ENCODE measurements at places on chromosomes 13 and 19.

- DNase-seq = no peak
These were observed 70.9 kb downstream of the DOCK9 start for GRCh38 chr13:98906746-98907502.

DNA sequence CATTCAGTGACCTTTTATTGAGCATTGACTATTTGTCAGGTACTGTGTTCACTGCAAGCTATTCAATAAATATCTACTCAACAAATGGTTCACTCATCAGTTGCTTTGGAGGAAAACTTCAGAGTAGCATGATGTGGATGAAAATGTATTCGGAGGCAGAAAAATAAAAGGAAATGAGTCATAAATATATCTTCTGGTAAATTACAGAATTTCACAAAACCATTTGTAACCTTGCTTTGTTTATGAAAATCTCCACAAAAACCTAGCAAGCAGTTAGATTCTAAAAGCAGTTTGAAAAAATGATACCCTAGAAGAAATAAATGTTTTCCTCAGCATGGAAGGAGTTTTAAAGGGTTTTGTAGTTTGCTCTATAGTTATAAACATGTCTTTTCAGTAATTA lies 399.6 kb downstream of the LMO7 start:
- DNase-seq = no peak

- DNase-seq = no peak
These were observed 277.7 kb upstream of the ZNF507 start for GRCh38 chr19:32067685-32068084.

DNA sequence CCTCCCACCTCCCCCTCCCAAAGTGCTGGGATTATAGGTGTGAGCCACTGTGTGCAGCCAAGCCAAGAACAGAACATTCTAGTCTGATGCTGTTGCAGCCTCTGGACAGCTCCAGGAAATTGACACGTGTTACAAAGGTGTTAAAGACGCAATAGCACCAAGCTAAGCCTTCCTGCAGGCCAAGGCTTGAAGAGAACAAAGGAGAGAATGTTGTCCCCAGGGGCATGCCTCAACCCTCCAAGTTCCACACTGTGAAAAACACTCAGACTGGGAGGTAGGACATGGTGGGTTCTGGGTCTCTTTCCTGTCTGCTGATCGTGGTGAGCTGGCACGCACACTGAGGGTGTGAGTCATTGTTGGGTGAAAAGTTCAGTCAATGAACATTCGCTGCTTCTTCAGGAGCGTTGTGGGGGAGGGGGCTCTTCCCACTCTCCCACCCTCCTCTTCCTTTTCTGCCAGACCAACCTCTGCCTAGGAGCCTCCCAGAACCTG lies 5.3 kb upstream of the PTPRS start:
- no peak for DNase-seq

GRCh38 chr19:57559008-57559403 lies 657 bp downstream of the ZNF550 start:
- no peak for DNase-seq

DNA sequence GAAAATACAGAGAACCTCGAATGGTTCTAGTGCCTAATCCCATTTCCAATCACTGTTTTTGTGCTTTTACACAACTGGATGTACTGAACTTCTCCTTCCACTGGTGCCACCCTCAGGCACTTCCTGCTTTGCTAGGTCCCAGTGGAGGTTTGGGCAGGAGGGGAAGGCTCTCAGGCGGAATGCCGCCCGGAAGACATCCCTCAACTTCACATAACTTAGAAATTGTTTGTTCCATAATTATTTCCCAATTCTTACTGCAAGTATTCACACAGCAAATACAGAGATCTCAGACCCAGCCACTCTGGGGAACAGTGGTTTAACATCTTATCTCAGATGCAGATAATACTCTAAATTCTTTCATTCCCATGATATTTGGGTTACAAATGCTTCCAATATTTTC lies 195.7 kb upstream of the IPO5 start:
- no peak for DNase-seq

DNA sequence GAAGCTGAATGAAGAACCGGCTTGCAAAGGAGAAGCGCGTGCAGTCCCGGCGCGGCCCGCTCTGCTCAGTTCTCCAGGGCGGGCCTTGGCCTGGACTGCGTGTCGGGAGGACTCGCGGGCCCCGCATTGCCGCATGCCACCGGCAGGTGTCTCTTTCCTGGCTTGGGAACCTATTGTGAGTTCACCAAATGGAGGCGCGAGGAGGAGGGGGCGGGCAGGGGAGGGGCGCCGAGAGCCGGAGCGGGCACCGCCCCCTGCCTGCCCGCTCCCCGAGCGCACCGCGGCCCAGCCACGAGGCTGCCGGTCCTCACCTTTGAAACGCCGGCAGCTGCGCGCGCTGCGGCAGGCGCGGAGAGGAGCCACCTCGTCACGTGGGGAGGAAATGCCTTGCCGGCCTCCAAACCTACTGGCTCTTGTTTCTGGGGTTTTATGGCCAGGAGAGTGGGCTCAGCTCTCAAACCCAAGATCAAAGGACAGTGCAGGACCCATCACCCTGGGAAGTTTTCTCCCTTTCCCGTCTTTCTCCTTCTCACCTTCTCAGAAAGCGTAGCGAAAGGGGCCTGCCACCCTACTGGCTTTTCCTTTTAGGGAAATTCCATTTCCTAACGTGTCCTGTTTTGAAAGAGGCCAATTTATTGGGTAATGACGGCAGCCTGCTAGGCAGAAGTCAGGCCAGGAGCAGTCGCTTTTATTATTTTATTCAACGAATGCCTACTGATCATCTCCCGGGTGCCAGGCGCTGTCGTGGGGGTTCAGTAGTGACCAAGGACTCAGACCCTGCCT lies 13.8 kb upstream of the UBE2L5 start:
- DNase-seq = peak; percentile 95

GRCh38 chr13:28564030-28564429 lies 69.1 kb upstream of the FLT1 start:
- no peak for DNase-seq

GRCh38 chr19:15471639-15472101 lies 7.3 kb upstream of the RASAL3 start:
- DNase-seq = no peak

DNA sequence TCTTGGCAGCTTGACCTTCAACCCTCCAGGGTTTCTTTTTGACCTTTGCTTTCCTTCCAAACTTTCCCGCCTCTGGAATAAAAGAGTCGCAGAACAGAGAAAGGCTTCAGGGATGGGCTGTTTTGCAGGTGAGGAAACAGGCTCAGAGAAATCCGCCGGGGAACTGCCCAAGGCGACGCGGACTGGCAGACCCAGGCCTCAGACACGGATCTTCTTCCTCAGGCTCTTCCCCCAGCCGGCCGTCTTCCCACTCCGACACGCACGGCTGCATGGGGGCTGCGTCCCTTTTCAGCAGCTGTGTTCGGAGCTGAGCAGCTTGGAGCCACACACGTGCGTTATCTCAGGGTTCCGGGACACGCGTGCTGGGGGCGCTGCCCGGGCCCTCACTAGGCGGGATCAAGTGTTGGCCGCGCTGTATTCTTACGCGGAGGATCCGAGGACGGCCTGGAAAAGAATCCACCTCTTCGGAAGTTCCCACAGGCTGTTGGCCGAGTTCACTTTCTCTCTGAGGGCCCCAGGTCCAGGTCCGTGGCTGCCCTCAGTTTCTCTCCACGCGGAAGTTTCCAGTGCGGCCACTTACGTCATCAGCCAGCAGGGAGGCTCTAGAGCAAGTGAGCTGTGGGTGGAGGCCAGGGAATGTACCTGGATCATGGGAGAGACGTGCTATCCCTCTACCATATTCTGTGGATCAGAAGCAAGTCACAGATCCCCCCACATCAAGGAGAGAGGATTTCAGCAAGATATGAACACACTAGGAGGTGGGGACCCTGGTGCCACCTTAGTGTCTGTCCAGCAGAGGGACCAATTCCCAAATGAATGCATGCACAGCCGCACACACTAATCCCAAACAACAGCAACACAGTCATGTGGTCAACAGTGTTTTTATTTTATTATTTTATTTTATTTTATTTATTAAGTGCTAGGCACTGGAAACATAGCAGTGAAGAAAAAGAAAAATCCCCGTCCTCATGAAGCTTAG lies 100.4 kb downstream of the ING1 start:
- DNase-seq = no peak

- no peak for DNase-seq
These were observed 3.8 kb upstream of the RPL36 start for GRCh38 chr19:5686326-5686646.

DNA sequence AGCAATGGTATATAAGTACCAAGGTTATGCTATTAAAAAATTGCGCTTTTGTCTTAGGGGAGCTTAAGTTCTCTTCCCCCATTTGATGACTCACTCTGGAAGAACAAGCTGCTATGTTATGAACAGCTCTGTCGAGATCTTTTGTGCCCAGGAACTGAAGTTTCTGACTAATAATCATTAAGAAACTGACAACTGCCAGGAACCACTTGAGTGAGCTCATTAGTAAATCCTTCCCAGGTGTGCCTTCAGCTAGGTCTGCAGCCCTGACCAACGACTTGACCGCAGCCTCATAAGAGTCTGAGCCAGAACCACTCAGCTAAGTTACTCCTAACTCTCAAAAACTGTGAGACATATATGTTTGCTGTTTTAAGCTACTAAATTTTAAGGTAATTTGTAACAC lies 147.8 kb downstream of the SLITRK6 start:
- no peak for DNase-seq

GRCh38 chr19:31535691-31536460 lies 186.6 kb upstream of the TSHZ3 start:
- no peak for DNase-seq

- DNase-seq = no peak
These were observed 4.7 kb downstream of the ZNF329 start for GRCh38 chr19:58145849-58146248.

DNA sequence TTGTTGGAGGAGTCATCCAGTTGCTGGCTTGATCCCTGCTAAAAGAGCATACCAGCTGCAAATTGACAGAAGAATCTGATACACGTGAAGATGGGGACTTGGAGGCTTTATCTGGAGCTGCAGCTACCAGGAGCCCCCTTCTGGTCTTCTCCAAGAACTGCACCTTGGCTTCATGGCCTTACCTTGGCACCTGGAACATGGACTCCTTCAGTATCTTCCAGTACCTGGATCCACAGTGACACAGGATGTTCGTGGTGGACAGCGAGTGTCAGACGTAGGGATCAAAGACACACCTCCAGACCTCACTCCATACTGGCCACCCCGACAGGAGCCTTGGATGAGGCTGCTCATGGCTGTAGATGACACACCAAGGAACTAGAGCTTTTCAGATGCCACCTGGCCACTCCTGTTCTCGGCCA lies 9.9 kb upstream of the ACSBG2 start:
- DNase-seq = peak; percentile 55

- no peak for DNase-seq
These were observed 484.8 kb downstream of the PCDH9 start for GRCh38 chr13:66745307-66745706.

DNA sequence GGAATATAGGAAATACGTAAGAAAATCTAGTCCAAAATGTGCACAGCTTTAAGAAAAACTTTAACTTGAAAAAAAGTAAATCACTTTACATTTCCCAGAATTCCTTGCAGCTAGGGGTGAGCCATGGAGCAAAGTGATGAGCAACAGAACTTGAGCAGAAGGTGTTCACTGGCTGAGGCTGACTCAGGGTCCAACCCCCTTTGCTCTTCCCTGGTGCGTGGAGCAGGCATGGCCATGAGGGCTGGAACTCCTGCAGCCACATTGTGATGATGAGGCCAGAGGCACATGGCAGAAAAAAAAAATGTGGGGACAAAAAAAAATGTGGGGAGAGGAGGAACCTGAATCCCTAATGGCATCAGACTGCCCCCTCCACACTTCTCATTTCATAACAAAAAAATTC lies 9.9 kb upstream of the PLA2G4C start:
- DNase-seq = no peak

GRCh38 chr19:31681121-31681520 lies 331.9 kb upstream of the TSHZ3 start:
- no peak for DNase-seq

GRCh38 chr19:19552798-19553197 lies 14.7 kb downstream of the CILP2 start:
- DNase-seq = peak; percentile 59

- no peak for DNase-seq
These were observed 26.5 kb downstream of the COMP start for GRCh38 chr19:18764591-18765051.

GRCh38 chr13:109087916-109088623 lies 458.7 kb downstream of the MYO16 start:
- DNase-seq = no peak

DNA sequence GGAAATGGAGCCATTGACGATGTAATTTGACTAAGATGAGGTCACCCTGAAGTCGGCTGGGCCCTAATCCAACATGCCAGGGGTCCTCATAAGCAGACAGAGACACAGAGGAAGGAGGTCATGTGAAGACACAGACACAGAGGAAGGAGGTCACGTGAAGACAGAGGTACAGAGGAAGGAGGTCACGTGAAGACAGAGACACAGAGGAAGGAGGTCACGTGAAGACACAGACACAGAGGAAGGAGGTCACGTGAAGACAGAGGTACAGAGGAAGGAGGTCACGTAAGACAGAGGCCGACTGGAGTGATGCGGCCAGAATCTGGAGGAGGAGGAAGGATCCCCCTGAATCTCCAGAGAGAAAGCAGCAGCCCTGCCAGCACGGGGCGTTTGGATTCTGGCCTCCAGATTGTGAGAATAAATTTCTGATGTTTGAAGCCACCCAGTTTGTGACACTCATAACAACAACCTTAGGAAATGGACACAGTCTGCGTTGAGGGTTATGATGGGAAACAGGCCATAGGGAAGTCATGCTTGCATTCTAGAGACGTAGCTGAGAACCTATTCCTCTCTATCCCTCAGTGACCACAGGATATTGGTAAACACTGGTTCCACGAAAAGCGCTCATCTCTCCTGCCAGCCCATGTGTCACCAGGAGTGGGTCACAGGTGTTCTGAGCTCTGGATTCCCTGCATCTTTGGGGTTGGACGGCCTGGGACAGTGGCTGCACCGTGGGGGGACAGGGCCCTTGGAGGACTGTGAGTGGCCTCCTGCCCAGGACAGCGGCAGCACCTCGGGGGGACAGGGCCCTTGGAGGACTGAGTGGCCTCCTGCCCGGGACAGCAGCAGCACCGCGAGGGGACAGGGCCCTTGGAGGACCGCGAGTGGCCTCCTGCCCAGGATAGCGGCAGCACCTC lies 108.5 kb downstream of the SOX1 start:
- DNase-seq = no peak

DNA sequence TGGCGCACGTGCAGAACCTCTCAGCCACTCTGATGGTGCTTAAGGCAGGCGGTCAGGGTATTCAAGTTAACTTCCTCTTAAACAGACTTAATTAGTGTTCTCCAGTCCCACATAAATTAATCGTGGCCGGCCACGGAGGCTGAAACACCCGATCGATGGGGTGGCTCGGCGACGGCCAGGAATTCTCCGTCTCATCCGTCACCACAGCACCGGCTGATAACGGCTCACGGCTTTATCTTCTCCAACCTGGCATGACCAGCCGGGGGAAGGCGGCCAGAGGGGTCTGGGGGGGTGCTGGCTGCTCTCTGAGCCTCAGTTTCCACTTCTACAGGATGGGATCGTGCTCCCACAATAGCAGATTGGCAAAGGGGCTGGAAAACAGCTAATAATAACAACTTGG lies 32.6 kb upstream of the TCF3 start:
- no peak for DNase-seq

- DNase-seq = no peak
These were observed 59.4 kb upstream of the SPRY2 start for GRCh38 chr13:80400164-80400864.

All from inflammatory macrophage treated with lipopolysaccharide for 1 hour (primary cell).